ENCODE measurements at places on chromosomes 6 and 20. TPM values are rescaled to one million over a fixed set of nuclear protein-coding genes. Genes with fewer than 3 reads are reported as not detected.

C6orf15 gene
- total RNA-seq = not detected

C20orf204 gene
- 1.2 TPM for total RNA-seq

PNLDC1 gene
- not detected for total RNA-seq

TNXB gene
- total RNA-seq = 5.9 TPM

SLC18B1 gene
- 6.3 TPM for total RNA-seq

PREX1 gene
- total RNA-seq = 21.4 TPM

BHLHE23 gene
- not detected for total RNA-seq

HNF4A gene
- not detected for total RNA-seq

SIRPG gene
- total RNA-seq = not detected

CCN5 gene
- total RNA-seq = 1.5 TPM

PACSIN1 gene
- not detected for total RNA-seq

HLA-DPA1 gene
- total RNA-seq = 4.0 TPM

DNAH8 gene
- total RNA-seq = 0.12 TPM

EEF1A2 gene
- 0.33 TPM for total RNA-seq

HDGFL1 gene
- not detected for total RNA-seq

LTB gene
- total RNA-seq = not detected

MEI4 gene
- not detected for total RNA-seq

TREM1 gene
- 0.66 TPM for total RNA-seq

SYNDIG1 gene
- 0.33 TPM for total RNA-seq
